ENCODE measurements at places on chromosomes 13 and 19. TPM values are rescaled to one million over a fixed set of nuclear protein-coding genes. Genes with fewer than 3 reads are reported as not detected.

P2RY11 gene
- 5.6 TPM for total RNA-seq

VN1R2 gene
- not detected for total RNA-seq

DNA sequence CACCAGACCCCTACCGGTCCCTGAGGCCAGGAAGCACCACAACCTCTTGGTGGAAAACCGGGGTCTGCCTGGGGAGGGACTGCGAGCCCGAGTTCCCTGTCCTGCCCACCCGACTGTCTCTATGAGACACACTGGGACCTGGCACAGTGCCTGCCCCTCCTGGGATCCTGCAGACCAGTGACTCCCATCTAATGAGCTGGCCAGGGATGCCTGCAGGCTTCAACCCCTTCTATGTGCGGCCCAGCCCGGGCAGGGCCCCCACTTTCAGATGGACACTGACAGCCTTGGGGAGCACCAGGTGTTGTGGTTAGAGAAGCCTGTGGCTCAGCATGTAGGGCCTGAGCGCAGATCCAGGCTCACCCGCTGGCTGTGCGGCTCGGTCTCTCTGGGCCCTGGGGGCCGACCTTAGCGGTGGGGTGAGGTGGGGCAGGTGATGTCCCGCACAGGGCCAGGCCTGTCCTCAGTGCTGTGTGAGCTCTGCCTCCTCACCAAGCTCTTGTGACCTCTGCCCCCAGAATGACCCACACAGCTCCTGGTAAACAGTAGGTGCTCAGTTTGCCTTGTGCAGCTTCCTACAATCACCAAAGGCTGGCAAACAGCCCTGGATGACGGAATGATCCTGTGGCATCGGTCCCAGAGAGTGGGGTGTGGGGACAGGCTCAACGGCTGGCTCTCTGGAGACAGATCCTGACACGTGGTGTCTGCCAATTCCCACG lies 17.9 kb upstream of the CACTIN start:
- DNase-seq: no peak

DNA sequence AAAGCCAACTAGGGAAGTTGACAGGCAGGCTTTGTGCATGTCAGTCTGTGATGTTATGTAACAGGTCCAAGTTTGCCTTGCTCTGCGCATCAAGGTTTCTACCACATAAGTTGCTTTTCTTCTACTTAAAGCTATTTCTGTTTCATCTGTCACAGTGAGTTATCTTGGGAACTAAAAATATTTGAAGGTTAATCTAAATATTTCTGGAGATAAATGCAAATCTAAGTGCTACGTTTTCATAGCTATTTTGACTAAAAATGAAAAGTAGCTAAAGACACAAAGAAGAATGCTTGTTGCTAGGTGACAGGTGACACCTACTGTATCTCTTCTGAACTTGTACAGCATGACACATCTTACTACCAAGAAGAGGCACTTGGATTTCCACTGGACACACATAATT lies 135.6 kb downstream of the KLF12 start:
- no peak for DNase-seq

- no peak for DNase-seq
These were observed 6.8 kb upstream of the ZNF324 start for GRCh38 chr19:58460039-58460438.

Measured in omental fat pad (tissue), 4 donors.